ENCODE measurements at places on chromosomes 16 and 17.
A peak's percentile ranks its signal among the peaks of the same experiment; 100 is the strongest.

DNA sequence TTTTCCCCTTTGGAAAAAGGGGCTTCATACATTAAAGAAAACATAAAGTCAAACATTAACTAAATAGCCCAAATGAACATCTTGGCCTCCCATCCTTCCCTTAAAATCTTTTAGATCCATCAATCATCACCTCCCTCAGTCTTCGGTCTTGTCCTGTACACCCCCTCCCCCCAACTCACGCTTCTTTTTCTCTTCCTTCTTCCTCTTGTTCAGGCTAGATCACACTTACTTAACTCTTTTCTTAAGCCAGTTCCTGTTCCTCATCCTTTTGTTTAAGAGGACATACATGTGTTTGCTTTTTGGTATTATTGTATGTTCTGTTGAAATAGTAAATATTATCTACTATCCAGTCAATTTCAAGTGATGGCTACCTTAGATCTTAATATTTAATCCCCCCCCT lies 5.5 kb downstream of the MFSD6L start:
- DNase-seq: no peak

- no peak for DNase-seq
Observed at GRCh38 chr16:12435730-12436129, 368.0 kb downstream of the CPPED1 start.

- DNase-seq: no peak
Observed at GRCh38 chr17:77770331-77771105, 188.0 kb upstream of the TNRC6C start.

DNA sequence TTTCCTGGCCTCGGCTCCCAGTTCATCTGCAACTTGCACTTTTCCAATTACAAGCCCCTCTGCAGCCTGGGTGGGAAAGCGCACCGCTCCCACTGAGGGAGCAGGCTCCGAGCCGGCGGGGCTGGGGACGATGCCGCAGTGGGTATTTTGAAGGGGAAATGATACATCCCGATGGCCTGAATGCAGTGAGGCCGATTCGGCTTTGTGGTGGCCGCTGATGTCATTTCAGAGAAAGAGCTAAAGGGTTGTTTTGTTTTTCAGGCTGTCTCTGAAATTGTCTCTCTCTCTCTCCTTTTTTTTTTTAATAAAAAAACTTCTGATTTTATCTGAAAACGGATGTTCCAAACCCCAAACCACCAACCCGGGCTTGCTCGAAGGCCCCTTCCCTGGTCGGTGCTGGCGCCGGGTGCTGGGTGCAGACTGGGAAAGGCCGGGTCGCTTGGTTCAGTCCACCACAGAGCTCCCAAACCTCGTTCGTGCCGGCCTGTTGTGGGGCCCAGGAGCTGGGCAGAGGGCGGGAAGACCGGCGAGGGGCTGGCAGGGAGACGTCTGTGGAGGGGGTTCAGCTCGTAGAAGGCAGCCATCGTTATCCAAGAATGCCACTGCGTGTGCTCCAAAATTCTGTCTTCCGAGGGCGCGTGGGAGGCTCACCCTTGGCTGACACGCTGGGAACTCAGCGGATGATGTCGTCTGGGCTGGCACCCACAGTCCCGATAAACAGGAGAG lies 102.8 kb downstream of the FOXL1 start:
- DNase-seq: no peak

GRCh38 chr16:86292171-86292775 lies 218.1 kb upstream of the FOXF1 start:
- no peak for DNase-seq

GRCh38 chr16:82703871-82704768 lies 77.4 kb downstream of the CDH13 start:
- no peak for DNase-seq

GRCh38 chr17:80512233-80512632 lies 32.4 kb upstream of the RPTOR start:
- DNase-seq: no peak

DNA sequence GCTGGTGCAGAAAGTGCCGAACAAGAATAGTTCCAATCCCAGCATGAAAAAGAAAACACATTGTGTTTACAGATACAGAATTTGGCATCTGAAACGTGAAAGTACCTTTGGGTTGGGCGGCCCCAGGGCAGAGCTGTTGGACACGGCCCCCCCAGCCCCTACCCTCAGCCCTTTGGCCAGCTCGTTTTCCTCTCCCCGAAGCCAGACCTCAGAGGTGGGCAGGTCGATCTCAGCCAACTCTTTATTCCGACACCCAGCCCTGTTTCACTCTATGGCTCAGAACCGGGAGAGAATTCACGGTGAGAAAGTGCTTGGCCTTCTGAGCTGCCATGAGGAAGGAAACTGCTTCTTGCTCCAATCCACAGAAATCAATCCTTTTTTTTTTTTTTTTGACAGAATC lies 11.3 kb downstream of the NTN1 start:
- no peak for DNase-seq

GRCh38 chr16:85327731-85328675 lies 215.7 kb upstream of the CIBAR2 start:
- peak; percentile 24 for DNase-seq

DNA sequence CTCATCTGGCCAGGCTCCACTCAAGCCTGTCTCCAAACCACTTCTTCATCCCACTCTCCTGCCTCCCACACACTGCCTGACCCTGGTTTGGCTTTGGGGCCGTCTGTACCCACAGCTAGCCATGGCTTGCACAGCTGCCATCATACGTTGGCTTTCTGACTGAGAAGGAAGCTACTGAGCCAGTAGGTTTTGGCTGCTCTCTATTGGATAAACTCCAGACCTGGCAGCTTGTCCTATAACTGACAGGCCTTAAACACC lies 3.9 kb downstream of the MIF4GD start:
- DNase-seq: no peak
